ENCODE measurements at places on chromosomes 7 and 10.
A peak's percentile ranks its signal among the peaks of the same experiment; 100 is the strongest.

GRCh38 chr7:7219216-7219615, 36.9 kb downstream of the C1GALT1 start:
- DNase-seq = no peak

GRCh38 chr10:78754269-78755062, 314.3 kb upstream of the ZMIZ1 start:
- DNase-seq = no peak

- DNase-seq = no peak
Measured at GRCh38 chr10:5983774-5984173, 6.4 kb upstream of the IL15RA start.

- no peak for DNase-seq
Measured at GRCh38 chr7:98185101-98185500, 26.1 kb upstream of the BHLHA15 start.

GRCh38 chr10:127612-128432, 7.4 kb upstream of the ZMYND11 start:
- DNase-seq = no peak

DNA sequence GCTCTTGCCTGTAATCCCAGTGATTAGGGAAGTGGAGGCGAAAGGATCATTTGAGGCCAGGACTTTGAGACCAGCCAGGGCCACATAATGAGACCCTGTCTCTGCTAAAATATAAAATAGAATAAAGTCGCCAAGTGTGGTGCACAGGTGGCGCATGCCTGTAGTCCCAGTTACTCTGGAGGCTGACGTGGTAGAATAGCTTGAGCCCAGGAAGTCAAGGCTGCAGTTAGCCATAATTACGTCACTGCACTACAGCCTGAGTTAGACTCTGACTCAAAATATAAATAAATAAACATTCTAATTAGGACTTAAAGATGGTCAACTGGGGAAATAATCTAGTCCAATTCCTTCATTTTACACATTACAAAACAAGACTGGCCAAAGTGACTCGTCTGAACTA, 768 bp downstream of the CHCHD2 start:
- DNase-seq = peak; percentile 52

- no peak for DNase-seq
Measured at GRCh38 chr10:116984202-116984990, 20.6 kb downstream of the SHTN1 start.

DNA sequence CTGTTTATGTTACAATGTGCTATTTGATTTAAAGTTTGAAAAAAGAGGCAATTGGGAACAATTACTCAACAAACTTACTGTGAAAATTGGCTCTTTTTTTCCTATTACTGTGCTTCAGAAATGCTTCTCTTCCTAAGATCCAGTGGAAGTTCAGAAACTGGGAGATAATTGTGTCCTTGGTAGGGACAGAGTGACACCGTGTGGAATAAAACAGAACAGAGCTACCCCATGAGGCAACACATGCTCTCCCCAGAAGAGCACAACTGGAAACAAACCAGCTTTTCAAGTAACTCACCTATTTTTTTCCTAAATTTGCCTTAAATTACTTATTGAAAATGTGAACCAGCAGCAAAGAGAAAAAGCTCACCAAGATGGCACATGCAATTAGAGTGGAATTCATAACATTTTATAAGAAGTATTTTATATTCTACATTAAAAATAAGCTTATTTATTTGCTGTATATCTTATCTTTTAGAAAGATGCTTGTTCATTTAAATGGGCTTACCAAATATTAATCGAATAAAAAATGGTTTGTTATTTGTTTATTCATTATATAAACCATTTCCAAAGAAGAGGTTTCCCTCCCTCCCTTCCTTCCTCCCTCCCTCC, 346.1 kb upstream of the ANKRD30A start:
- peak; percentile 61 for DNase-seq

DNA sequence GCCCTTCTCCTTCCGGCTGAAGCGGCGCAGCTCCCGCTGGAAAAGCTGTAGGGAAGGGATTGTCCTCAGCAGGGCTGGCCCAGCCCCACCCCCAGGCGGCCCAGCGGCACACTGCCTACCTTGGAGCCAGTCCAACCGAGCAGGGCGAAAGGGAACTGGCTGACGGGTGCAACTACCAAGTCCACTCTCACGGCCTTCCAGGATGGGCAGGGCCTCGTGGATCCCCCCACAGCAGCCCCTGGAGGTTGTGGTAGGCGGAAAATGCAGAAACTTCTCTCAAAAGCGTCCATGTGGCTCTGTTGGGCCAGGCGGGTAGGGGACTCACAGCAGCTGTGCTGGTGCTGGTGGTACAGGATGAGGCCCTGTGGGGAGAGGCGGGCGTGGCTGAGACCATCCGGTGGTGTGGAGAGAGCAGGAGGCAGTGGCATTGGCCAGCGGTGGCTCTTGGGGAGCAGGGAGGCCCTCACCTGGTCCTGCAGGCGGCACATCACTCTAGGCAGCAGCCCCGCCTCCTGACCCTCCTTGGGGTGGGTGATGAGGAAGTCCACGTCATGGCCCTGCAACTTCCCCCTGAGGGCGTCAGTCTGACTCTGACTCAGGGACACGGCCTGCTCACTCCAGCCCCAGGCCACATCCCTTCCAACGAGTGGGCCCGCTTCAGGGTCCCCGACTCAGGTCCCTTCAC, 8.4 kb upstream of the PGAM2 start:
- no peak for DNase-seq

DNA sequence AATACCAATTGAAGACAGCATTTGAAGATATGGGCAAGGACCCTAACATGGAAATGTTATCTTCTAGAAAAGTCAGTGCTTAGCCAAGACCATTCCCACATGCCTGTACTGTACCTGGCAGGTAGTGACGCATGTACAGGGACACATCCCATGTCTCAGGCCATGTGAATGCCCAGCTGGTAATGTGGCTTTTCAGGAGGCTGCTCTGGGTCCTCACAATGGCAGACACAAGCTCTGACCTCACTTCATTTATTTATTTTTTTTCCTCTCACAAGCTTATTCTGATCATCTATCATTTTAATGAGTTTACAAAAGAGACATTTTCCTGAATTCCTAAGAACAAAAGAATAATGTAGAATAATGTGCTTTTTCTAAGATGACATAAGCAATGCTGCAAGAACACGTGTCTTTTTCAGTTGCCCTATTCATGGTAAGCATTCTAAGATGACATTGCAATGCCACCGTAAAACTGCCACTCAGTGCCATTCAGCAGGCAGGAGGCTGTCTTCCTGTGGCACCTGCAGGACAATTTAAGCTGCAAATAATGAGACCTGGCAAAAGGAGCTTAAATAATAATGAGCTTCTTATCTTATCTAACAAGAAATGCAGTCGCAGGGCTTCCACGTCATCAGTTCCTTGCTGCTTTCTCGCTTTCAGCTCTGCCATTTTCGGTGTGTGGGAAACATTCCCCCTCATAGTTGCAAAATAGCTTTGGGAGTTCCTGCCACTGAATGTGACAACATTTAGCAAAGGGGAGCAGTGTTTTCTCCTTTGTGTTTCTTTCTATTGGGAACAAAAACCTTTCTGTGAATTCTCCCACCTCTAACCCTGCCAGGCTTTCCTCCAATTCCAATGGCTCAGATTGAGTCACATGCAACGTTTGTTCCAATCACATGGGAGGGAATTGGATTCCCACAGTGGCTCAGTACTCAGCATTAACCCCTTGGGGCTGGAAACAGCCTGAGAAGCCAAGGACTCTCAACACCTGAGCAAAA, 113.0 kb downstream of the SEC23IP start:
- no peak for DNase-seq

- no peak for DNase-seq
Measured at GRCh38 chr10:30029164-30029871, 30.1 kb downstream of the JCAD start.

DNA sequence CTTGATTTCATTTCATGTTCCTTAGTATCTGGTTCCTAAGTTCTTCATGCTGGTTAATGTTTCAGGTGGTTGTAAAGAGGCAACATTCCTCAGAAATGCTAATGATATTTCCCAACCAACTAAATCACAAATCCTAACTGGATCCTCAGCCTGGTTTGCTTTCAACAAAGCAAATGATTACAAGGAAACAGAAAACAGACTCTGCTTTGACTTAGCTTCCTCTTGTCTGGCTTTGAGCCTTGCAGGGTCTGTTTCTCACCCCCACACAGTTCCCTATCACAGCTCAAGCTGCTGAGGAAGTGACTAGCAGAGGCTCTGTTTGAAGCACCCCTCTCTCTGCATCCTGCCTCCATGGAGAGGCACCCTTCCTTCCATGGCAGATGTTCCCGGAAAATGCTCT, 130.2 kb upstream of the CTTNBP2 start:
- DNase-seq = no peak

DNA sequence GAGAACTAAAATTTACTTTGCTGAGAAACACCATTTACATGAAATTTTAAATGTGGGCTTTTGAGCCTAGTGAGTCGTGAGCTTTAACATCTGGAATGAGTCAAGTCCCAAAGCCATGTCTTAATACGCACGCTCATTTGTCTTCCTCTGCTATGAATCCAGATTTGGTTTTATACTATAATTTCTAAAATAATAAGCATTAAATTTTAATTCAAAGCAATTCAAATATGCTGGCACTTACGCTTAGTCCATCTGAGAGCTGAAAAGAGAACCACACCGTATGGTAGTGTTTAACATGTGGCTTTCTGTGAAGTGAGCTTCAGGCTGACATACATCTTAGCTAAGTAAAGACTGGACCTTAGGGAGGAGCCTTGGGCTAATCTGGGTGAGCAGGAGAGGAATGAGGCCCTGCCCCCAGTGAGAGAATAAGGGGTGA, 52.2 kb downstream of the CUBN start:
- no peak for DNase-seq

DNA sequence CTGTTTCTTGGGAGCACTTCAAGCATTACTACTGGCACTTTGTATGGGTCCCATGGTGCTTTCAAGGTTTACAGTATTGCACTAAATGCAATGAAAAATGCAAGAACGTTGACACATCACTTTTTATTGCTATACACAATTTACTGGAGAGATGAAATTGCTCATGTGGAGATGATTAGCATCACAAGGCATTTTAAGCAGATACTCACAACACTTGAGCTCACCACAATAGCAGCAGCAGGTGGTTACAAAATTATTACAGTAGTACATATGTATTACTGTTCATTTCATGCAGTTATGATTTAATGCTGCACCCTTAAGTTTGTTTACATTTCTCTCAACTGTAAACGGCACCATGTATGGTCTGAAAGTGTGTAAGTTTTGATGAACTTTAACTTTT, 537.7 kb downstream of the GRM8 start:
- no peak for DNase-seq

DNA sequence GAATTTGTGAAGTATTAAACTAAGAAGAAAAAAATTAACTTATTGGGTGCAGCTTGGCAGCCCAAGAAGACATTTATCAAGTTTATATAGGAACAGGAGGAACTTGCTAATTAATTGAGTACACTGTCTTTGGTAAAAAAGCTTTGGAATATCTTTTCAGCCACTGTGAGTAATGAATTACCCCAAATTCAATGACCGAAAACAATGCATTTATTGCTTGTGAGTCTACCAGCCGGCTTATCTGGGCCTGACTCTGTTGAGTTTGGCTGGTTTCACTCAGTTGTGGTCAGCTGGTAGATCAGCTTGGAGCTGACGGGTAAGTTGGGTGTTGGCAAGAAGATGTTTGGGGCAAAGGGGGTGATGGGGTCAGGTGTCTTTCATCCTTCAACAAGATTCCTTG, 11.6 kb downstream of the GNG11 start:
- no peak for DNase-seq

All from Caki2 (cell line).